ENCODE measurements at places on chromosomes 6 and 20. TPM values are rescaled to one million over a fixed set of nuclear protein-coding genes. Genes with fewer than 3 reads are reported as not detected.

DNA sequence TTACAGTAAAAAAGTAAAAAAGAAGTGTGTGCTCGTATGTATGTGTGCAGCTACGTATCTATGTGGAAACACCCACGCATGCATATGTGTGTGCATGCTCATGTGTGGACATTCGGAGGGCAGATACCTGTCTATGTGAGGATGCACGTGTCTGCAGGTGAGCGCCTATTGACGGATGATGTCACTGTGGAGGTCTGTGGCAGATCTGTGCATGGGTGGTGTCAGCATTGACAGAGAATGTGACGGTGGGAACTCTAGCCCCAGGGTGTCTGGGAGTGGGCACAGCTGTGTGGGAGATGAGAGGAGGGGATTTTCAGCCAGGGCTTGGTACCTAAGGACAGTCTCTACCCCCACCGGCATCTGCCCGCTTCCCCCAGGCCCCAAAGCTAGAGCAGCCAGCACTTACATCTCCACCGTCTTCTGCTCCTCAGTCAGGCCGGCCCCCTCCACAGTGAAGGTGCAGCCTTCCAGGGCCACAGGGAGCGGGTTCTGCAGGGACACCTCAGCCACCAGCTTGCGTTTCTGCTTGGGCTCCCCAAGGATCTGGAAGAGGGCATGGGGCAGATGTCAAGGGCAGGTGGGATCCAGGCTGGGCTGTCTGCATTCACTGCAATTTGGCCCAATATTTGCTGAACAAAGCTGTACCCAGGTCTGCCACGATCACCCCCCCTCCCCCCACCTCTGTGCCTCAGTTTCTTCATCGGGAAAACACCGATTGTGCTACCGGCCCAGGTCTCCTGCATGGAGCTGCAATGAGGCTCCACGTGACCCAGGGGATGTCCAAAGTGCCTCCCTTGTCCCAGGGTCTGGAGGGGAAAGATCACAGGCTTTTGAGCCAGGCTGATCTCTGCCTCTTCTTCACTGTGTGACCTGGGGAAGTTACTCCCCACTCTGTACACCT is 34.1 kb downstream of the TGM2 start:
- peaks cover 10% of the 10 kb centered on the region for H3K4me1 ChIP-seq
- H3K36me3 ChIP-seq: no peaks in the 10 kb centered on the region
- peaks cover 5% of the 10 kb centered on the region for H3K27me3 ChIP-seq
- no peak overlapping the region for H3K27ac ChIP-seq
- DNase-seq: peak; percentile 44

DNA sequence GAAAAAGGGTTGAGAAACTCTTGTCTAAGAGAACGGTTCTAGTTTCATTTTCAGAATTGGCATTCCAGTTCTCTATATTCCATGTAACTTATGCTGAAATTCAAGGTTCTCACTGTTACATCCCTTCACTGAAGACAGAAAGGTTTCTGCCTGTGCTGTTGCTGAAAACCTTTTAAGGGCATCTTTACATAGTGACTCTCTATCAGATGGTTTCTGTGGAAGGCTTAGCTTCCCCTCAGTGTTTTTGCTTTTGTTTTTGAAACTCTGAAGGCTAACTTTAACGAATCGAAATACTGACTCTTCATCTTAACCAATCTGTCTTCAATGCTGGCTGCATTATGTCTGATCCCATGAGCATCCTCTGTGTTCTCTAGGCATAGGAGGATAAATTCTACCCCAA is 1286.2 kb upstream of the EYS start:
- H3K4me3 ChIP-seq: no peak overlapping the region
- no peaks in the 10 kb centered on the region for H3K27me3 ChIP-seq
- no peaks in the 10 kb centered on the region for H3K4me1 ChIP-seq
- DNase-seq: no peak
- no peak overlapping the region for H3K27ac ChIP-seq

Gene HRH3
- total RNA-seq: not detected

GRCh38 chr6:79373880-79374279 is 139.4 kb upstream of the HMGN3 start:
- no peak overlapping the region for H3K4me3 ChIP-seq
- no peak for DNase-seq
- no peaks in the 10 kb centered on the region for H3K27me3 ChIP-seq
- no peaks in the 10 kb centered on the region for H3K4me1 ChIP-seq
- H3K36me3 ChIP-seq: no peaks in the 10 kb centered on the region
- H3K27ac ChIP-seq: no peak overlapping the region

Gene MAK
- not detected for total RNA-seq

Gene BMP2
- 30.1 TPM for total RNA-seq

DNA sequence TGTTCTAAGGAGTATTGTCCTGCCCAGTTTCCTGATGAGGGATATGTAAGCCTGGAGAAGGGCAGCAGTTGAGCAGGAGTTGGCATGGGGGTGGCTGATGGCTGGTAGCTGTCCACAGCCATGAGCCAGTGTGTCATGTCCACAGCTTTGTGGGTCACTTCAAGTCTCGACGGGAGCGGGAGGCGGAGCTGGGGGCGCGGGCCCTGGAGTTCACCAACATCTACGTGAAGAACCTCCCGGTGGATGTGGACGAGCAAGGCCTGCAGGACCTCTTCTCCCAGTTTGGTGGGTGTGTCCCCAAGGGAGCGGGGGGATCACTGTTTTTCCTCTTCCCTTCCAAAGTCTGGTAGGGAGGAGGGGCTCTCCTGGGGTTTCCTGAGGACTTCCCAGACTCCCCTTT is 8.9 kb downstream of the PABPC1L start:
- no peaks in the 10 kb centered on the region for H3K27me3 ChIP-seq
- no peak overlapping the region for H3K27ac ChIP-seq
- peaks cover 11% of the 10 kb centered on the region for H3K36me3 ChIP-seq
- H3K4me1 ChIP-seq: no peaks in the 10 kb centered on the region

- H3K27ac ChIP-seq: no peak overlapping the region
- H3K4me1 ChIP-seq: peaks cover 50% of the 10 kb centered on the region
- H3K36me3 ChIP-seq: no peaks in the 10 kb centered on the region
- DNase-seq: no peak
- no peak overlapping the region for H3K4me3 ChIP-seq
Observed at GRCh38 chr20:47799116-47799715, 13.9 kb upstream of the SULF2 start.

Gene CST4
- not detected for total RNA-seq

Gene DLK2
- total RNA-seq: 61.7 TPM

Gene SYCP2L
- total RNA-seq: not detected

DNA sequence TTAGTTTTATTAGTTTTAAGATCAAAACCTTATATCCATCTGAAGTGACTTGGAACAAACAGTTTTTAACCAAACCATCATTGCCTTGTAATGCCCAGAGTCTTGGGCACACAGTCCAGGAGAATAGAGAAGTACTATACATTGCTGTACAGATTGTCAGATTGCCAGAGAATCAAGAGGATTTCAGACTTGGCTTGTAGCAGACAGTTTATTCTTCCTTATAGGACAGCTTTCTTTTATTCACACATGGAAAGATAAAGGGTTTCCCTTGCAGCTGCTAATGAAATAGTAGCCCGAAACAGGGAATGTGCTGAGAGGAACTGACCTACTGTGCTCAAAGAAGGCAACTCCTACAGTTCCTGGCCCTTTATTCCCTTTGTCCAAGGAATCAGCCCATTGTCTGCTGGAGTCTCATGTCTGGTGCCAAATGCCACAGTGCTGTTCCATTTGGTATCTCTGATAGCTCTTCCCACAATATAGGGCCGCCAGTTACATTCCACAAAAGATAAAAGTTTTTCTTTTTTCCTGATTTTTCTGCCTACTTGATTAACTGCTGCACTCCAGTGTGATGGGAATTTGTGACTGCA is 30.6 kb downstream of the DCBLD1 start:
- H3K4me3 ChIP-seq: no peak overlapping the region
- no peaks in the 10 kb centered on the region for H3K36me3 ChIP-seq
- no peak for DNase-seq
- H3K27me3 ChIP-seq: no peaks in the 10 kb centered on the region
- no peaks in the 10 kb centered on the region for H3K4me1 ChIP-seq

DNA sequence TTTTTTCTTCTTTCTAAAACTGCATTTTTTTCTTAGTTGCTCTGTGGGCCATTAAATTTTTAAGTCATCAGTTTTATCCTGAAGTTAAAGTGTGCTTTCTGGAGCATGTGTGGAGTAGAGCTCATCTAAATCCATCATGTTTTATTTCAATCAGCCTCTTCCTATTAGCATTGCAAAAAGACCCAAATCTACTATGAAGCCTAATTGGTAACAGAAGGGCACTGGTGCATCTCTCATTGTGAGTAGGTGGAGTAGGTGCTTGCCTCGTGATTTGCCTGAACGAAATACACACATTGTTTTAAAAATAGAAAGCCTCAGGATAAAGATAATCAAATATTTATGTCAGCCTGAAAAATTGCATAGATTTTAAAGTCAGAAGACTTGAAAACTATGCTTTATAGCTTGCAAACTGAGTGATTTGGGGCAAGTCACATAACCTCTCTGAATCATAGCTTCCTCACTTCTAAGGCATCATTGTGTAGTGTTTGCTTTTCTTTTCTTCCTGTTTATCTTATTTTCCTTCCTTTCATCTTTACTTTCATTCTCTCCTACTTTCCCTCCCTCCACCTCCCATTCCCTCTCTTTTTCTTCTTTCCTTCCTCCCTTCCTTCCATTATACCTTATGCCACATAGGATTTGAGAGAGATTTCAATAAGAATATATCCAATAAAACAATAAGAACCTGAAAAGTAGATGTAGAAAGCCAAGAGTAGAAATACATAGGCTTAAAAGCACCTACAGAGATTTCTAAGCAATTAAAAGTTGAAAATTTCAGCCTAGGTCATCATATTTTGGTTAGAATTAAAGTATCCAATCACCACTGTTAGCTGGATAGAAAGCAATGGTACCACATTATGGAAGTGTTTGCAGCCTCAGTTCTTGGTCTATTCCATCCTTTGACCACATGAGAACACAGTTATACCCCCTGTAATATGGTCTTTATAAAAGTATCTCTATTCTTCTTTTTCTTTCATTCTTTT is 49.6 kb upstream of the RNF146 start:
- no peaks in the 10 kb centered on the region for H3K36me3 ChIP-seq
- no peak overlapping the region for H3K4me3 ChIP-seq
- H3K27me3 ChIP-seq: no peaks in the 10 kb centered on the region
- no peak overlapping the region for H3K27ac ChIP-seq
- DNase-seq: no peak

- H3K4me1 ChIP-seq: peaks cover 3% of the 10 kb centered on the region
- no peak overlapping the region for H3K4me3 ChIP-seq
- H3K27me3 ChIP-seq: no peaks in the 10 kb centered on the region
- no peak overlapping the region for H3K27ac ChIP-seq
Observed at GRCh38 chr6:34982424-34982852, 93.4 kb downstream of the ANKS1A start.

GRCh38 chr6:84902354-84902928 is 138.0 kb upstream of the TBX18 start:
- no peak overlapping the region for H3K27ac ChIP-seq
- no peak overlapping the region for H3K4me3 ChIP-seq
- no peaks in the 10 kb centered on the region for H3K36me3 ChIP-seq
- H3K4me1 ChIP-seq: no peaks in the 10 kb centered on the region
- H3K27me3 ChIP-seq: no peaks in the 10 kb centered on the region
